ENCODE measurements at places on chromosomes 2 and 18.

GRCh38 chr18:50172367-50172766 lies 22.6 kb downstream of the MYO5B start:
- no peak for DNase-seq

GRCh38 chr2:46050489-46050888 lies 246.7 kb upstream of the EPAS1 start:
- DNase-seq, result no peak

DNA sequence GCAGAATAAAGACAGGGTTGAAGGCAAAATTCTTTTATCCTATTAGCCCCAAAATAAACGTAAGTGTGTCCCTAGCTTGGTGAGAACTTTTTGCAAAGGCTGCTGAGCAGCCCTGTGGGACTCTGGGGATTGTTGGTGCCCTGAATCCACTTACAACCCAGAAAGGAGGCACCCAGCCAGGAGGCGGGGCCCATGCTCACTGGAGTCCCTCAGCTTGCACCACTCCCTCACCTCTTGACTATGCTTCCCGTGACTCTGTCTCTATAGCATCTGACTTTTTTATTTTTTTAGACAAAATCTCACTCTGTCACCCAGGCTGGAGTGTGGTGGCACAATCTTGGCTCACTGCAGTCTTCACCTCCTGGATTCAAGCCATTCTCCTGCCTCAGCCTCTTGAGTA lies 15.8 kb upstream of the COL6A3 start:
- DNase-seq, result no peak

DNA sequence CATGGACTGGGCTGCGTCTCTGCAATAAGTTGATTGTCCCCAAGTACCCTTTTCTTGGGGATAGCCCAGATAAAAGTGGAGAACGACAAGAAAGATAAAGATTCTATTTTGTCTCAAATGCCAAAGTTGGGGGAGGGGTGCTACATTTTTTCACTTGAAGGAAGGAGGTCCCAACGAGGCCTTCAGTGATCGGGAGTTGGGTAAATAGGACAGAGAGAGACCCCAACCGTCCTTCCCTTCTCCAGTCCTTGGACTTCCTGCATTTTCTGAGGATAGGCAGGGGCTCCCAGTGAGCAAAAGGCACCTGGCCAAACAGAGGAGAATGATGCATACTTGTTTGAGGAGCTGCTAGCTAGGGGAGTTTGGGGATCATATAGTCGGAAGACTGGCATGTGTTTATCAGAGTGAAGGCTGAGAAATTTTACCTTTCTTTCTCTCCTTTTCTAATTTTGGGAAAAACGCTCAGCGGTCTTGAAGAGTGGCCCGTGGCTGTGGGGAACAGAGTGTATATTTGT lies 3.5 kb upstream of the EN1 start:
- no peak for DNase-seq

DNA sequence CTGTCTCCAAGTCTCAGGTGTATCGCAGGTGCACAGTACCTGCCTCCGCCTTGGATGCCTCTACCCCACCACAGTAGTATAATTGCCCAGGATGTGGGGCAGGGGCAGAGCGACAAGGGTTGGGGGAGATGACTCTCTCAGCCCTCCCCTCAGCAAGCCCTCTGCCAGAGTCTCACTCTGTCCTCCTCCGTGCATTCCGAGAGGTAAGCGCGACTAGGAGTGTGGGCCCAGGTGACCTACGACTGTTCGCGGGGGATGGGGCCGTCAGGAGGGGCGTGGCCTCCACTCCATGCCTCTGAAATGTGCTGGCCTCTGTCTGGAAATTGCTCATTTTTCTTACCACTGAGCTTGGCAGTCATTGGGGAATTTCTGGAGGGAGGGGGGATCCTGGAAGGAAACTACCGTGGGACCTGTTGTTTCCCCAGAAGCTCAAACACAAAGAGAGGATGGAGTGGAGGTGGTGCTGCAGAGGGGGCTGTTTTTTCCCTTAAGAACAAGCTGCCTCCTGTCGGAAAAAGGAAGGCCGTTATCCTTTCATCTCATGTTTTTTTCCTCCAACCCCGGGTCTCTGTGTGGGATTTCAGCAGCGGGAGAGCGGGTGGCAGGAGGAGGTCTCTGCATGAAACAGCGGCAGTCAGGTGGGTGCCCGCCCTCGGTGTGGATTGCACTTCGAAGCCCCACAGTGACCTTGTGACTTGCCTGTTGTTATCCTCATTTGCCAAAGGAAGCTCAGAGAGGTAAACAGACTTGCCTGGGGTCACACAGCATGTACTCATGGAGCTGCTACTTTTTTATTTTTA lies 13.0 kb upstream of the RALB start:
- DNase-seq, result no peak

DNA sequence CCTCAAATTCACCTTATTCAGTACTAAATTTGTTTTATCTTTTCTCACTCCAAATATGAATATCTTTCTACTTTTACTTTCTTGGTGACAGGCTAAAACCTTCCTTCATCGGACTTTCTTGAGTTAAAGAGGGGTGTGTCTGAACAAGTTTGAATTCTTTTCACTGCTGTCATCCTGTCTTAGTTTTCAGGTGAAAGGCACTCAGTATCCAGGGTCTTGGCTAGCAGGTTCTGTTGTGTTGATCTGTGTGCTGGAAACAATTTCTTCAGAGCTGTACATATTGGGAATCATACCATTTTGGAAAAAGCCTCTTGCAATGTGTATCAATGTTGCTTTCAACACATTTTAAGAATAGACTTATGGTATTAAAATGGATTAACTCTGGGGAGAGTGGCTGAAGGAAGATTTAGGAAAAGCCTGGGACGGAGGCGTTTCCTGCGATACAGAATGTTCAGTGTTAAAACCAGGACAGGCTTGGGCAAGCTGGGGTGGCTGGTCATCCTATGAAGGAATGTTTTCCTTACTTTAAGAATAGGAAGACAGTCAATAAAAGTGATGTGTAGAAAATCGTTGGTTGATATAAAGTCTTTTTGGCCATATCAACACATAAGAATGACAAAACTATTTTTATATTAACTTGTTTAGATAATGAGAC lies 350.7 kb upstream of the SPRED2 start:
- no peak for DNase-seq

GRCh38 chr2:8134473-8134932 lies 547.4 kb upstream of the ID2 start:
- DNase-seq, result no peak

DNA sequence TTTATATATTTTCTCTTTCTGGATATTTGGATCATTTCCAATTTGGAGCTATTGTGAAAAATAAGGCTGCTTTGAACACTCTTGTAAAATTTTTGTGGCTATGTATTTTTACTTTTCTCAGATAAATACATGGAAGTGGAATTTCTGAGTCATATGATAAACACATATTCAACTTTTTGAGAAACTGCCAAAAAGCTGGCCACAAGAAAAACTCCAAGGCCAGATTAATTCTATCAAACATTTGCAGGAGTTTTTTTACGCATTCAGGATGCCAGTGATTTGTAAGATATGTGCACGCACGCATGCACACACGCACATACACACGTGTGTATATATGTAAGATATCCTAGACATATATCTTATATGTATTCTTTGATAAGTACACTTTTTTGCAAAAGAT lies 477.5 kb upstream of the SPHKAP start:
- DNase-seq, result no peak

- no peak for DNase-seq
These were observed 59.1 kb downstream of the TPO start for GRCh38 chr2:1472350-1472749.

DNA sequence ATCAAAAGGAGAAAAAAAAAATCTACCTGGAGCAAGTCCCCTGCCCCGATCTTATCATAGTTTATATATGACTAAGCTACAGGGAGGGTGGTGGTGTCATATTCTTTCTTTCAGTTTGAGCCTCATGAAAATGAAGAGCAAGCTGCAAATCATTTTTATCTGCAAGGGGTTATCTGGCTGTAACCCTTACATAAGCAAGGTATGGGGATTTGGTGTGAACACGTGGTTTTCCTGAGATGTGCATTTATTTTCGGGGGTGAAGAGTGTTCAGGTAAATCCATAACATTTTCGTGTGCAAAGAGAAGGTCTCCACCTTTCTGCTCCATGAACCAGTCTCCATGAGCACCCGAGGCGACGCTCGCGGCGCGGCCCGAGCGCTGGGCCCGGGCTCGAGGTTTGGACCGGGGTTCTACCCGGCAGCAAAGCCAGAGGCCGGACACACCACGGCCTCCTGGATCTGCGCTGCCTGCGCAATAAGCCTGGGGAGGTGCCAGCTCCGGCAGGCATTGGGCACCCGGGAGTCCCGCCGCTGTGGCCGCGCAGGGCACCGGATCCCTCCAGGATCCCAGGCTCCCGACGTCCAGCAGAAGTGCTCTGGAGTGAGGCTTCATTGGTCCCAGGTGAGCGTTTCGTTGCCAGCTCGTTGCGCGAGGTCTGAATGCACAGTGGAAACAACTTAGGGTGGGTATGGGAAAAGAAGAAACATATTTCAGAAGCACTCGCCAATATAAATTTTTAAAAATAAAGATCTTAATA lies 36.1 kb upstream of the GPD2 start:
- DNase-seq, result no peak

Measured in stimulated activated CD8-positive, alpha-beta memory T cell treated with anti-CD3 and anti-CD28 coated beads, Interleukin-4, amount 100 ng/mL, for 24 hours (primary cell).